IPS-NIHi11 (cell line): ENCODE measurements at places on chromosomes 13 and 19.

GRCh38 chr19:19185853-19186740 lies 5.9 kb downstream of the BORCS8 start:
- peak; percentile 85 for DNase-seq

GRCh38 chr19:38361633-38362075 lies 12.7 kb upstream of the PSMD8 start:
- peak; percentile 95 for DNase-seq

- DNase-seq: peak; percentile 91
These were observed 3.7 kb upstream of the PDE4A start for GRCh38 chr19:10416380-10417257.

GRCh38 chr13:91946498-91947070 lies 548.2 kb downstream of the GPC5 start:
- peak; percentile 54 for DNase-seq

DNA sequence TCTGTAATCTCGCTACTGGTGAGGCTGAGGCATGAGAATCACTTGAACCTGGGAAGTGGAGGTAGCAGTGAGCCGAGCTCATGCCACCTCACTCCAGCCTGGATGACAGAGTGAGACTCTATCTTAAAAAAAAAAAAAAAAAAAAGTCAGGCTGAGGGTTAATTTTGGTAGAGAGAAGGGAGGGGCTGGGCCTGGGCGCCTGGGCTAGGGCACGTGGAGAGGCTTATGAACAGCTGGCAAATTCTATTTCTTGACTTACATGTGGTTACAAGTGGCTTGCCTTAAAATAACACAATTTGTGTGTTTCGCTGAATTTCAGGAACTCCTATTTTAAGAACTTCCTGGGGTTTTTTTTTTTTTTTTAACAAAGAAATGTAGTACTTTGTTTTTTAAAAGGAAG lies 47.6 kb upstream of the MAP3K10 start:
- DNase-seq: no peak

DNA sequence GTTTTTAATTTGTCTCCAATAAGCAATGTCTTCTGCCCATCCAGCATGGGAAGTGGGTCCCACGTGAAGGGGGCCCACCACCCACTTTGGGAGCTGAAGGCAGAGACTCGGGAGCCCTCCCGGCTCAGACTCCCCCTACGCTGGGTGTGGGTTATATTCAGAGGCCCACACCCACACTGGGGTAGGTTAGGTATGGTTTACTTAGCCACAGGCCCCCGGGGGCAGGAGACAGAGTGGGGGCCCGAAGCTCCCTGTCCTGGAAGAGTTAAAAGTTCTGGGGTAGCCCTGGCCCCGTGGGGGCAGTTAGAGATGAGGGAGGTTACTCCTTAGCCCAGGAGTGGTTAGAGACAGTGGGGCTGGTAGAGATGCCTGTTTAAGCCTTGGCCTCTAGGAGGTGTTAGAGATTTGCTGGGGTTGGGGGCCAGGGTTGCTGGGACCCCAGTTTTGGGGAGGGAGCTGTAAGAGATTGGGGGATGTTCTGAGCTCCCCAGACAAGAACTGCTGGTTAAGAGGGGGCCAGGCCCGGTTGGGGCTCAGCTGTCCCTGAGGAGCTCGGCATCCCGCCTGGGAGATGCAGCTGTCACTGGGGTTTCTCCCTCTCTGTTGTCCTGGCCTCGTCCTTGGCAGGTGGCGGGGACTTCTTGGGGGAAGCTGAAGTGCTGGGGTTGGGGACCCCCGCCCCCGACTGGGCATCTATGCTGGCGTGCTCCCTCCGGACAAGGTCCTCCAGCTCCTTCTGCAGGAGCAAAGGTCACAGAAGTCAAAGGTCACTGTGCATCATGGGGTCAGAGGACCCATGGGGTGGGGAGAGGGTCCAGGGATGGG lies 712 bp upstream of the RINL start:
- peak; percentile 18 for DNase-seq
